Panc1 (cell line): ENCODE measurements at places on chromosomes 12 and 14. TPM values are rescaled to one million over a fixed set of nuclear protein-coding genes. Genes with fewer than 3 reads are reported as not detected.
A peak's percentile ranks its signal among the peaks of the same experiment; 100 is the strongest.

- DNase-seq = peak; percentile 30
Observed at GRCh38 chr14:29805415-29806123, 122.1 kb downstream of the PRKD1 start.

GRCh38 chr14:36021030-36021422, 155.5 kb downstream of the PTCSC3 start:
- no peak for DNase-seq

The ADAM21 gene
- total RNA-seq = 0.08 TPM

DNA sequence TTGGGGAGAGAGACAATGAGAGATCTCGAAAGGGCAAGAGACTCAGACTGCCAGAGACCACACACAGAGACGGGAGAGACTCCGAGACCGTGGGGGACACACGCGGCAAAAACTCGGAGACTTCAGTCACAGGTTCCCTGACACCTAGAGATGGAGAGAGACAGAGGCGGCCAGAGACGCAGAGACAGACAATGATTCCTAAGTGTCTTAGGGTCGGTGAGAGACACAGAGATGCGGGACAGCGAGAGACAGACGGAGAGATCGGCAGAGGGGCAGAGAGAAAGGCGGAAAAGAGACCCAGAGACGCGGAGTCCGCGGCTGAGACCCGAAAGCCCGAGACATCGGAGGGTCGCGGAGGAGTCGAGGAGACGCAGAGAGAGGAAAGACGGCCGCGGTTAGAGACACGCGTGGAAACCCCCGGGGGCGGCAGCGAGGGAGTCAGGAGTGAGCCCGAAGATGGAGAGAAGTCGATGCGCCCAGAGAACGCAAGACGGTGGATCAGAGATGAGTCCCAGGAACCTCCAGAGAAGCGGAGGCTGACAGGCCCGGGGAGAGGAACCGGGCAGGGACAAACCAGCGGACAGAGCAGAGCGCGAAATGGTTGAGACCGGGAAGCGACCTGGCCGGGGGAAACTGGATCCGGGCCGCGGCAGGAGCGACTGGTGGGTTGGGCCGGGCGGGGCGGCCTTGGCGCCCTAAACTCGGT, 7.8 kb downstream of the LHX5 start:
- DNase-seq = no peak
